ENCODE measurements at places on chromosomes 3 and 15.
A peak's percentile ranks its signal among the peaks of the same experiment; 100 is the strongest.

- no peak for DNase-seq
These were observed 9.1 kb downstream of the ZDHHC3 start for GRCh38 chr3:44966795-44967278.

- no peak for DNase-seq
These were observed 31.7 kb downstream of the BHLHE40 start for GRCh38 chr3:5010706-5011554.

DNA sequence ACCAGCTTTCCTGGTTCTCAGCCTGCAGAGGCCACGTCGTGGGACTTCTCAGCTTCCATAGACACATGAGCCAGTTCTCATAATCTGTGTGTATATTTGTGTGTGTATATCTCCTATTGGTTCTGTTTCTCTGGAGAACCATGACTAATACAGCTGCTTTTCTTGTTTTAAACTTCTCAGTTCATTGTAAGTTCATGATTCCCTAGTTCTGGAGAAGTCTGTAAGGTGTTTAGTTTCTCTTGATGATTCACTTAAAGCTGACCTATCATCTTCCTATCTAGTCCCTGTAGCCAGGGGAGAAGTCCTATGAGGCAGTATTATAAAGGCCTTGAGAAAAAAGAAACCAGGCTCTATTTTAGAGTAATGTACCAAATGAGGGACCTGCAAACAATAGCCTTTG lies 147.7 kb downstream of the RYR3 start:
- DNase-seq: no peak

DNA sequence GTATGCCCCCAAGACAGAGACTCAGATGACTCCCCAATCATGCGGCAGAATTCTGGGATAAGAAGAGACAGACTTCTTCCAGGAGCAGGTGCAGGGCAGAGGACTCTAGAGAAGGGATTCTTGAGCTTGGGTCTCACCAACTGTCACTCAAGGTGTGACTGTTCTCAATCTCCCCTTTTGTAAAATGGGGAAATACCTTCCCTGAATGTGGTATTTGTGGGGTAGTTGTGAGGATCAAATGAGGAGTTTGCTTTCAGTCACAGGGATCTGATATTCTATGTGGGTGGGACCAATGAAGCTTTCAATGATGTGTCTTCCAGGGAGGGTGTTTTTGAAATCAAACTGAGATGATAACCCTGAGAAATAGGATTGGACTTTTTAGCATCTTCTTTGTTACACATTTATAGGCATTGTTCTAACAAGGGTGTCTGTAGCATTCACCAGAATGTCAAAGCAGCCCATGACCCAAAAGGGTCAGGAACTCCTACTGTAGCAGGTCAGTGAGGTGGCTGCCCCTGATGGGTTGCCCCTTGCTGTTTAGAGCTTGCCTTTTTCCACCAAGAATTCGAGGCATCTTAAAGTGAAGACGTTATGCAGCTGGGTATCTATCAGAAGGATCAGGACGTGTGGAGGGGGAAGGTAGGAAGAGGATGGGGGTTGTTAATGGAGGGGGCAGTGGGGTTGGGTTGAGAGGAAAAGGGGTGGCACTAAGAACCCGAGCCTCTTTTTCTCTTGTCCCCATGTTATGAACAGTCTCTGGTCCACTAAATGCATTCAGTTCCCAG lies 28.8 kb downstream of the UMPS start:
- no peak for DNase-seq

- DNase-seq: no peak
These were observed 33.2 kb downstream of the CHRM5 start for GRCh38 chr15:34001536-34001935.

DNA sequence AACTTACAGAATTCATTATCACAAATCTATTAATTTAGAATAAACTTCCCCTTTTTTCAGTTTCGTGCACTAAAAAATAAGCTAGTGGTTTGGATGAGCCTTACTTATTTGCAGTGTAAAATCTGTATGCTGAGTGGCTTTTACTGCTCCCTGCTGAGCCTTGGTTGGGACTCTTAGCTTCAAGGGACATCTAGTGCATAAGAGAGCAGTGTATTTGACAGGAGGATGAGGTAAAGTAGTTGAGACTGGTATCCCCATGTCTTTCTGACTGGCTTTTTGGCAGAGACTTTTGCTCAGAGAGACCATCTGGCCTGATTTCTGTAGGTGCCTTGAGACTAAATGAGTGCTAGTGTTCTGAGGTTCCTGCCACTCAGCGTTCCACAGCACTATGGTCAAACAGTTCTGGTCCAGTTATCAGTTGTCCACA lies 11.8 kb downstream of the CAPN7 start:
- peak; percentile 53 for DNase-seq

DNA sequence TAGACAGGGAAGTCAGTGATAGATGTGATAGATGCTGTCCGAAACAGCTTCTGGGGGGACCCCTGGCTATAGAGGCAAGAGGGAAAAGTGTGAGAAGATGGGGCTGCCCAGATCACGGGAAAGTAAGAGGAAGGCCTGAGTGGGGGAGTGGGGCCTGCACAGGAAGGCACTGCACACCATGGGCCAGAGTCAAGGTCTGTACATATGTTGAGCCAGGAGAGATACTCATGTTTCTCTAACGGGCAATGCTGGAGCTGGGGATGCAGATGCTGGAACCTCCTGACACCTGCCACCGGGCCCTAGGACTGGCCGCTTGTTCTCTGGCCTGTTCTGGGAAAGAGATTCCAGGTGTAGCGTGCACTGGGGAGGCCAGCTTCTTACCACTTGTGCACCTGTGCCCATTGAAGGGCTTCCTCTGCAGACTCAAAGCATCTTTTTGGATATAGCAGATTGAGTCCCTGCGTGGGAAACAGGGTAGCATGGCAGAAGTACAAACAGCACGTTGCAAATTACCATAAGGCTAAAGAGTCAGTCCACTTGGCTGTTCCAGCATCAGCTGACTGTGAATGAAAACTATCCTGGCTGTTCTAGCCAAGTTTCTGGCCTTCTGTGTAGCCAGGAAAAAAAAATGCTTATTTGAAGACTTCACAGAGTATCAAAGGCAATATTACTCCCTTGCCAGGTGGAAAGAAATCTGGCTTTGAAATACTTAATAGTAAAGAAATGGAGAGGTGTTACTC lies 77.1 kb upstream of the GSK3B start:
- DNase-seq: no peak

GRCh38 chr15:95141486-95141885 lies 910.1 kb downstream of the MCTP2 start:
- no peak for DNase-seq

- no peak for DNase-seq
These were observed 258.9 kb upstream of the RARB start for GRCh38 chr3:25169151-25169550.

DNA sequence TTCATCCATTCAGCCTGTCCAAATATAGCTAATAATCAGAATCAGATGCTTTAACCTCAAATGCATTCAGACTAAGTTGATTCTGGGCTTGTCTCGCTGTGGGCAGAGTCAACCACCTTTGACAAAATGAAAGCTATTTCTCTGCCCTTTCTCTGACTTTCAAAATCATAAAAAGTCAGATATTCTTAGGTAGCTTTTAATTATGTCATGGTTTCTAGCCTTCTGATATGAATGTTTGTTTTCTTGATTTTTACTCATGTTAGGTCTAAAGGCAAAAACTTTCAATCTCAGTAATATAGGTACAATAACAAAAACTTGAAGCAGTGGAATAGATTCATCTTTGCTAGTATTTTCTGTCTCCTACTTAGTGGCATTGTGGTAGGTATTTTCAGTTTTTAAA lies 25.3 kb upstream of the C15orf61 start:
- DNase-seq: no peak

DNA sequence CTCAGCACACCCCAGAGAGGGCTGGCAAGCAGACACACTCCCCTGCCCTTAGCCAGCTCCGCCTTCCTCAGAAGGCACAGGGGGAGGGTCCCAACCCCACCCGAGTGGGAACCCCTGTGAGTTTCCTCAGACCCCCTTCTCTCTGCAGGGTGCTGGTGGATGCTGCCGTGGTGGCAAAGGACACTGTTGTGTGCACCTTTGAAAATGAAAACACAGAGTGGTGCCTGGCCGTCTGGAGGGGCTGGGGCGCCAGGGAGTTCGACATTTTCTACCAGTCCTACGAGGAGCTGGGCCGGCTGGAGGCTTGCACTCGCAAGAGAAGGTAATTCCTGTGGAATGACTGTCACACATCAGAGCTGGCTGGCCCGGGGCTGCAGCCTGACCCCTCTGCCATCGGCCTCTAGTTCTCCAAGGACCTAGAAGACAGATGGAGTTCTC lies 149.4 kb downstream of the LRRK1 start:
- no peak for DNase-seq

- no peak for DNase-seq
These were observed 1441.5 kb downstream of the OTOL1 start for GRCh38 chr3:162938083-162938482.

- DNase-seq: no peak
These were observed 293.7 kb upstream of the TRIM42 start for GRCh38 chr3:140384028-140384771.

DNA sequence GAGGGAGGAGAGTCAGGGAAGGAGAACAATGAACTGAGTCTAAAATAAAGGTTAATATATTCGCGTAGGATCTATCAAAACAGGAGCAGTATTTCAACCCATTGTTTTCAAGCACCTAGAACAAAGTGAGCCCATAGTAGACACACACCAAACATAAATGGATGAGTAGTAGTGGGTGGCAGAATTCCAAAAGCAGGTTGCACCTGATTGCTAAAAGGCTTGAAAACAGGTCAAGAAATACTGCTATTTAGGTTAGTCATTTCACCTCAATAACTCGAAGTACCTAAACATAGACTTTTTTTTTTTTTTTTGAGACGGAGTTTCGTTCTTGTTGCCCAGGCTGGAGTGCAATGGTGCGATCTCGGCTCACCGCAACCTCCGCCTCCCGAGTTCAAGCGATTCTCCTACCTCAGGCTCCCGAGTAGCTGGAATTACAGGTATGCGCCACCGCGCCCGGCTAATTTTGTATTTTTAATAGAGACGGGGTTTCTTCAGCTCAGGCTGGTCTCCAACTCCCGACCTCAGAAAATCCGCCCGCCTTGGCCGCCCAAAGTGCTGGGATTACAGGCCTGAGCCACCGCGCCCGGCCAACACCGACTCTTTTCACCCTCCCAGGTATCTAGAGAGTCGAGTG lies 855 bp upstream of the ABHD5 start:
- no peak for DNase-seq

- DNase-seq: no peak
These were observed 63.4 kb upstream of the LEKR1 start for GRCh38 chr3:156762631-156763185.

DNA sequence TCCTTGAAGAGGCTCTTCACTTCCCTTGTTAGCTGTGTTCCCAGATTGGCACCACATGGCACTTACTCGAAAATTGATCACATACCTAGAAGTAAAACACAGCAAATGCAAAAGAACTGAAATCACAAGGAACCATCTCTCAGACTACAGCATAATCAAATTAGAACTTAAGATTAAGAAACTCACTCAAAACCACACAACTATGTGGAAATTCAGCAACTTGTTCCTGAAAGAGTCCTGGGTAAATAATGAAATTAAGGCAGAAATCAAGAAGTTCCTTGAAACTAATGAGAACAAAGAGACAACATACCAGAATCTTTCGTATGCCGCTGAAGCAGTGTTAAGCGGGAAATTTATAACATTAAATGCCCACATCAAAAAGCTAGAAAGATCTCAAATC lies 566.3 kb upstream of the TGFBR2 start:
- no peak for DNase-seq

Data from NAMALWA (cell line).